ENCODE measurements at places on chromosomes 1 and 21.
A peak's percentile ranks its signal among the peaks of the same experiment; 100 is the strongest.

- no peaks in the 10 kb centered on the region for H3K27me3 ChIP-seq
- H3K27ac ChIP-seq, result no peak overlapping the region
- DNase-seq, result peak; percentile 34
Observed at GRCh38 chr1:32400876-32401631, 6.8 kb upstream of the BSDC1 start.

- no peaks in the 10 kb centered on the region for H3K36me3 ChIP-seq
- no peak overlapping the region for H3K27ac ChIP-seq
- no peaks in the 10 kb centered on the region for H3K4me1 ChIP-seq
- H3K27me3 ChIP-seq, result peaks cover 29% of the 10 kb centered on the region
- H3K4me3 ChIP-seq, result no peak overlapping the region
- no peak for DNase-seq
Observed at GRCh38 chr1:47582891-47583608, 145.2 kb downstream of the FOXD2 start.

DNA sequence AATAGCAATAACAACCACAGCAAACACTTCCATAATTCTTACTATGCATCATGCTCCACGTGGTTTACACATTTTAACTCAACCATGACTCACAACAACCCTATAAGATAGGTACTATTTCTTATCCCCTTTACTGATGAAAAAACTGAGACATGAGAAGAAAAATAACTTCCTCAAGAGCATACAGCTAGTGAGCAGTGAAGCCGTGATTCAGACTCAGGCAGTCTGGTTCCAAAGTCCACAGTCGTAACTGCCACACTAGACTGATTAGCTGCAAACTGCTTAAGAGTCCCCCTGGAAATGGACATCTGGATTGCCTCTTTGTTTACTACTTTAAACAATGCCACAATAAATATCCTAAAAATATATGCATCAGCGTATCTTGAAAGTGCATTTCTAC is 55.7 kb downstream of the PLD5 start:
- H3K4me1 ChIP-seq, result no peaks in the 10 kb centered on the region
- H3K4me3 ChIP-seq, result no peak overlapping the region
- no peaks in the 10 kb centered on the region for H3K36me3 ChIP-seq
- no peak for DNase-seq
- H3K27ac ChIP-seq, result no peak overlapping the region

DNA sequence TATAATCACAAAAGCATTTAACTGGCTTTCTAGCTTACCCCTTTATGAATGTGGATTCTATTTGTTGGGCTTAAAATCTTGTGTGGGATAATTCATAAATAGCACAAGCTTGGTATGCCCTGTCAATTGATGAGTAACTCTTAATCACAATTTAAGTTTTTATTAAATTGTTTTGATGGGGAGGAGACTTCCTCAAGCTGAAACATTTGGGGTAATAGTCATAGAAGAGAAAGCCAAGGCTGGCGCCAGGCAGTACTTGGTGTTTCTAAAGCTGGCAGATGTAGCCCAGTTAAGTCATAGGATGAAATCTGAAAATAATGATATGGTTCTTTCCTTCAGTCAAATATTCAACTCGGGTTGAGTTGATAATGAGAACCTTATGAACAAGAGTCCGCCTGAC is 167.2 kb downstream of the FMN2 start:
- no peak overlapping the region for H3K4me3 ChIP-seq
- DNase-seq, result no peak

DNA sequence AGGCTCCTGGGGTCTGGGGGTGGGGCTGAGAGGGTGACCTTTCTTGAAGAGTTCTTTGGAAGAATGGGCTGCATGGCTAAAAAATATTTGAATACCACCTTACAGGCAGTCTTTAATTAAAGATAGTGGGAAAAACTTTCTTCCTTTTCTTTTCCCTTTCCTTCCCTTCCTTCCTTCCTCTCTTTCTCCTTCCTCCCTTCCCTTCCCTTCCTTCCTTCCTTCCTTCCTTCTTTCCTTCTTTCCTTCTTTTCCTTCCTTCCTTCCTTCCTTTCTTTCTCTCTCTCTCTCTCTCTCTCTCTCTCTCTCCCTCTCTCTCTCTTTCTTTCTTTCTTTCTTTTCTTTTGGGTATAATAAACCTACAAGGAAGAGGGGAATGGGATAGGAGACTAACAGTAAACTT is 77.8 kb upstream of the EDN2 start:
- no peak overlapping the region for H3K27ac ChIP-seq
- H3K4me1 ChIP-seq, result peaks cover 19% of the 10 kb centered on the region
- no peak overlapping the region for H3K4me3 ChIP-seq

Data from effector memory CD8-positive, alpha-beta T cell (primary cell).